ENCODE measurements at places on chromosomes 1 and 21.

DNA sequence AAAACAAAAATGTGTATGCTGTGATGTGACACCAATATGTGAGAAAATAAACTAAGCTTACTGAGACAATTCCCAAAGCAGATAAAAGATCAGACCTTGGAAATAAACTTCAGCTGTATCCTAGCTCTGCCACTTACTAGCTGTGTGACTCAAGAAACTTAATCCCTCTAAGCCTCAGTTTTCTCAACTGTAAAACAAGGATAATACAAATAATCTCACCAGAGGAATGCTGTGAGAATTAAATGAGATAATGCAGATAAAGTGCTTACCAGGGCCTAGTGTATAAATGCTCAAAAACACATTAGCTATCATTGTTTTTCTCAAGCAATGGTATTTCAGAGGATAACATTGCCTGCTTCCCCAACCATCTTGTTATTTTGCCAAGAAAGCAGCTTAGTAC, 2.1 kb downstream of the HEATR1 start:
- ATAC-seq = no peak

GRCh38 chr1:1156140-1157032, 17.3 kb upstream of the TTLL10 start:
- no peak for ATAC-seq

- no peak for ATAC-seq
Measured at GRCh38 chr1:227191607-227192006, 126.7 kb downstream of the CDC42BPA start.

DNA sequence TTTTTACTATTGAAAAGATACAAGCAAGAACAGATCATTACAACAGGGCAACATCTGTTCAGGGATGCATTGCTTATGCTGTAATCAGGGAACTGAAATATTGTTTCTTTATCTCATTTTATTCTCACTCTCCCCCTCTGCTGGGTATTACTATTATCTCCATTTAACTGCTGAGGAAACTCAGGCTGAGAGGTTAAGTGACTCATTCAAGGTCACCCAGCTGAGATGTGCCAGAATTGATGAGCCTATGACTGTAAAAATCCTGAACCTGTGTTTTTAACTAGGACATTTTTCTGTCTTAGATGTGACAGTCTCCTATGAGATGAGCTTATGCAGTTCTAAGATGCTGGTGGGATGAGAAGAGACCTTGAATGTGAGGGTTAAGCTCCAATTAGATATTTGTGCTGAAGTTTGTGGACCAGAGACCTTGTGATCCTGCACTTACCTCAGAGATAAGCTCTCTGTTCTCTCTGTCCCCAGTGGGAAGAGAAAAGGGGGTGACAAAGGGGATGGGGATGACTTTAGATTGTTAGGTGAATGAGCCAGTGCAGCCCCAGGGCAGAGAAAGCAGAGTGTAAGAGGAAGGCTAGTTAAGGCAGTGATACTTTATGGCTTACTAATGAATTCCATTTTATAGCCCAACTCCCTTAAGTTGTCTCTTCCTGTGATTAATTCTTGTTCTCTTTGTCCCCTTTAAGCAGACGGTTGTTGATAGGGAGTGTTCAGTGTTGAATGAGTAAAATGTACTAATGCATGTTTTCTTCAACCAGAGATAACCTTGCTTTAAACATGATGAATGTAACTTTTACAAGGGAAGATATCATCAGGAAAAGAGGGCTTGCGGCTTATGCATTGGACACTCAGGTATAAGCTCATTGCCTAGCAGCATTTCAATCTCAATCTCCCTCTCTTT, 111.4 kb downstream of the HLX start:
- ATAC-seq = peak; percentile 68

GRCh38 chr1:59480188-59480888, 183.4 kb downstream of the FGGY start:
- ATAC-seq = no peak

GRCh38 chr1:219990782-219991510, 55.4 kb downstream of the EPRS1 start:
- ATAC-seq = peak; percentile 72

DNA sequence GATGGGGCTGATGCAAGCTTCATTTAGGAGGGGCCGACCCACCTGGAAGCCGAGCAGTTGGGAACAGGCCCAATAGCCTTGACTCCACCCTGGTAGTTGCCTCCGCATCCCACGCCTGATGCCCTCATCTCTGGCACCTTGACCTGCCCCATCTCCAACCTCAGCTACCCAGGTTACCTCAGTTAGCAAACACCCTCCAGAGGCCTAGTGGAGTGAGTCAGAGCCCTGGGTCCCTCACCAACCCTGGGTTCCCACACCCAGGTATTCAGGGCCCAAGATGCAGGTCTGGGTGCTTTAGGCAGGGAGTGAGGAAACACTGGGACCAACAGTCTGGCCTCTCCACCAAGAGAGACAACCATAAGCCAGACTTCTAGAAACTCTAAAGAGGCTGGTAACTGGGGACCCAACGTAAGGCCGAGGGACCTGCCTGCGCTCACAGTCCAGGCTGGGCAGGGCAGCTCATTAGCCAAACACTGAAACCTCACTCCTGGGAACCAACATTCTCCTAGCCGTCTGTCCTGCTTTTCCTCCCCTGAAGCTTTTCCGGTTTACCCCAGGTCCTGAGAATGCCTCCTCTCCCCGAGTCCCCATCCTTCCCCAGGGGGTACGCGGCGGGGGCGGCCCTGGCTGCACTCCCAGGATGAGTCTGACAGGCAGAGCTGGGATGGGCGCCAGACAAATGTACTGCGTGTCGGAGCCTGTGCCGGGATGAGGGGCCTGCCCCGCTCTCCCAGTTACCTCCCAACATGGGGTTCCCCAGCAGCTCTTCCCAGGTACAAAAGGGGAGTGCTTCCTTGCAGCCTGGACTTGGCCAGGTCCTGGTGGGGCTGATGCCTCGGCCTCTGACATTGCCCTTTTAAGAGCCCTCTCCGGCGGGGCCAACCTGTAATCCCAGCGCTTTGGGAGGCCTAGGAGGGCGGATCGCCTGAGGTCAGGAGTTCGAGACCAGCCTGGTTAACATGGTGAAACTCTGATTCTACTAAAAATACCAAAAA, 8.9 kb upstream of the CELSR2 start:
- ATAC-seq = peak; percentile 59
